ENCODE measurements at places on chromosomes 7 and 10.

GRCh38 chr10:37566332-37566731, 291.1 kb downstream of the ZNF248 start:
- no peak for DNase-seq

GRCh38 chr10:50624413-50624865, 683 bp upstream of the SGMS1 start:
- DNase-seq, result peak; percentile 97

GRCh38 chr10:77266242-77266641, 371.4 kb downstream of the KCNMA1 start:
- DNase-seq, result no peak

GRCh38 chr7:88694207-88694606, 65.3 kb upstream of the ZNF804B start:
- no peak for DNase-seq

GRCh38 chr10:70221030-70221429, 12.2 kb downstream of the PPA1 start:
- DNase-seq, result no peak

- no peak for DNase-seq
These were observed 159.7 kb downstream of the SGMS1 start for GRCh38 chr10:50464004-50464409.

- no peak for DNase-seq
These were observed 229.2 kb downstream of the LRRN3 start for GRCh38 chr7:111320133-111320532.

GRCh38 chr10:59913547-59914237, 7.3 kb upstream of the CCDC6 start:
- no peak for DNase-seq

DNA sequence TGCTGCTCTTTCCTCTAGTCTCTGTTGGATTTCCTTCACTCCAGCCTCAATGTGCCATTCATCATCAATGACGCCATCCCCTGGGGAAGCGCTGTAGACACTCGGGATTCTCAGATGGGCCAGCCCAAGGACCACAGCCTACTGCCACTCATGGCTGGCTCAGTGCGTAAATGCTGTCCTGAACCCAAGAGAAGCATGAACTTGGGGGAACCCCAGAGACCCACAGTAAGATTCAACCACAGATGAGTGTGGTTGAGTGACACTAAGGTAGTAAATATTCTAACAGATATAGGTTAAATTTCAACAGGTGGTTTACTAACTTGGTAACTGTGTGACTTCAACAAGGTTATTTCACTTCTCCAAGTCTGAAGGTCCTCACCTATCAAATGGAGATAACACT, 304.1 kb downstream of the GRM8 start:
- no peak for DNase-seq
